ENCODE measurements at places on chromosomes 2 and 18.

DNA sequence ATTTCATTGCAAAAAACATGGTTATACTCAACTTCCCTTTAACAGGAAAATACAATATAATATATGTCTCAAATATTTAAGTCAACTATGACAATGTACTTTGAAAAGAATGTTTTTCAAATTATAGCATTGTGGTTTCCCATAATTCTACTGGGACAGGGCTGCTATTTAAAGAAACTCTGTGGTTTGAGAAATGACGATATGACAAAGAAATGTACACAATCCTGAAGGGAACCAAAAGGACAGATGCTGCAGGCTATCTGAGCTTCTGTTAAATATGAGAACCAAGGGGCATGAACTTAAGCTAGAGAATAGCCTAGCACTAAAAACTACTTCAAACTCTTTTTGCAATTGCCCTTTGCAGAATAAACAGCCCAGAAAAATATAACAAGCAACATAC lies 415.9 kb downstream of the GRB14 start:
- DNase-seq = no peak

DNA sequence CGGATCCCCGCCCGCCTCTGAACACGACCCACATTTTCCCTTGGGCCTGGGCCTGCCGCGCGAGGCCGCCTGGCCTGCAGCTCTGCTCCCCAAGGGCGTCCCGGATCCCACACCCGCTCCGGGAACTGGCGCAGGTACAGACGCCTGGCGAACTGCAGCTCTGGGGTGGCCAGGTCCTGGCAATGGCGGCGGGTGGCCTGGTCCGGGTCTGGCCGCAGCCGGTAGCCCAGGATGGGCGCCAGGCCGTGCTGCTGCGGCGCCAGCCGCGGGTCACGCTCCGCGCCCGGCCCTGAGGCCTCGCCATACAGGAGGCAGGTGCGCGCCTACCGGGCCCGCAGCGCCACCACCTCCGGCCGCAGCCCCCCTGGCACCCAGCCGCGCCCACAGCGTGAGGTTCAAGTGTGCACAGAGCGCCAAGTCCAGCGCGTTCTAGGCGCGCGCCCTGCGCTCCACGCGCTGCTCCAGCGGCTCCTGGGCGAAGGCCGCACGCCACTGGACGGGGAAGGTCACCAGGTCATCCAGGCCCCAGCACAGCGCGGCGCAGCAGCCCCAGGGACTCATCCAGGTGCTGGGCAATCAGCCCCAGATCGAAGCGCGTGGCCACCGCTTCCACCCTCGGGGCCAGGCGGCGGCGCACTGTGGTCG lies 9.5 kb downstream of the AQP12A start:
- no peak for DNase-seq

DNA sequence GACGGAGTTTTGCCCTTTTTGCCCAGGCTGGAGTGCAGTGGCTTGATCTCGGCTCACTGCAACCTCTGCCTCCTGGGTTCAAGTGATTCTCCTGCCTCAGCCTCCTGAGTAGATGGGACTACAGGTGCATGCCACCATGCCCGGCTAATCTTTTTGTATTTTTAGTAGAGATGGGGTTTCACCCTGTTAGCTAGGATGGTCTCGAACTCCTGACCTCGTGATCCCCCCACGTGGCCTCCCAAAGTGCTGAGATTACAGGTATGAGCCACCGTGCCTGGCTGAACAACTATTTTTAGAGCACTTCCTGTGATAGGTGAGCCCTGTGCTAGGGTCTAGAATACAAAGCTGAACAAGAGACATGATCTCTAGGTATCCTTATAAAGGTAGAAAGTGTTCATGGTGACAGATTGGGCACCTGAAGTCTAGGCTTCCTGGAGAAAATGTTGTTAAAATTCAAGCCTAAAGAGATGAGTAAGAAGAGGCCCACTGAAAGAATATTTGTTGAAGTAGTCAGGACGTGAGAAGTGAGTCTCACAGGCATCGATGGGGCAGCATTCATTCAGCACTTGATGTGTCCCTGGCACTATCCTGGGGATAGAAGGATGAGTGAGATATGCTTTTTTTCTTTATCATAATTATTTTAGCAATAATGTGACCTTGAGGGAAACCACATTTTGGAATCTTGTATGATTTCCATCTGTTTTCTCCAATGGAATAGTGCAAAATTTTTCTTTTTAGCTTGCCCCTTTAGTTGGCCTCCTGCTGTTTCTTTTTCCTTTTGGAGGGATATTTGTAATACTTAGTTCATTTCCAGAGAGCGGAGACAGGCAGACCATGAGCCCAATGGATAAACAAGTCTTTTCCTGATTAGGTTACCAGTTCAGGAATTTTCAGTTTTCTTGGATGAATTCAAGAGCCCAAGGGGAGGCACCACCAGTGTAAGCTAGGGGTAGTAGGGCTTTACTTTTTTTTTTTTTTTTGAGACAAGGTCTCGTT lies 5.1 kb downstream of the ZNF236 start:
- DNase-seq = no peak

DNA sequence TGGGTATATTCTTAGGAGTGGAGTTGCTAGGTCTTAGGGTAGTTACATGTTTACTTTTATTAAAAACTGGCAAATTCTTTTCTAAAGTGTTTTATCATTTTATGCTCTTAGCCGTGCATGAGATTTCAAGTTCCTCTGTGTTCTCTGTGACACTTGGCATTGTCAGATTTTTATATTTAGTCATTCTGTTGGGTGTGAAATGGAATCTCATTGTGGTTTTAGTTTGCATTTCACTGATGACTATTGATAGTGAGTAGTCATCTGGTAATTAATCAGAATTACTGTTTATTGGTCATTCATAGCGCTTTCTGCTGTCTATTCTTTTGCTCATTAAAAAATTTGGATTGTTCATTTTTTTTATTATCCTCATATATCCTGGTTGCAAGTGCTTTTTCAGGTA lies 34.1 kb downstream of the RAB3GAP1 start:
- DNase-seq = no peak

DNA sequence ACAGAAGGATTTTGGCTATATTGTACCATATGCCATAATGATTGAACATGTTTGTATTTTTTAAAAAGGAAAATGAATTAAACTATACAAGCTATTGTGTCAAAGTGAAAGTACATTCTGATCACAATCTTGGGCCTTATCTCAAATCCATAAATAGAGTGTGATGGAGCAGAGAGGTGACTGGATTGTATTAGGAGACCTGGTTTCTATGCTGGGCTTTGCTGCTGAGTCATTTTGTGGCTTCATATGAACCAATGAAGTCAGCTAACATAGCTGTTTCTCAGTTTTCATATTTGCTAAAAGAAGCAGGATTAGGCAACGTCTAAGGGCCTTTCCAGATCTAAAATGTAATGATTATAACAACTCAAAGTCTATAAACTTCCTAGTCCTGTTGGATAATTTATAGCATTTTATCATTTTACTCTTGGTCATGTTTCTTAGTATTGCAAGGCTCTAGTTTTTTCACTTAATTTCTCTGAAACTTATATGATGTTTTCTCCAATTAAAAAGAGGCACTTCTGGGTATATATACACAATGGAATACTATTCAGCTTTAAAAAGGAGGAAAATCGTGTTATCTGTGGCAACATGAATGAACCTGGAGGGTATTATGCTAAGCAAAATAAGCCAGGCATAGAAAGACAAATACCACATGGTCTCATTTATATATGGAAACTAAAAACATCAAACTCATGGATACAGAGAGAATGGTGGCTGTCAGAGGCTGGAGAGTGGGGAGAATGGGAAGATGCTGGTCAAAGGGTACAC lies 112.3 kb downstream of the MEP1B start:
- DNase-seq = no peak
